ENCODE measurements at places on chromosomes 7 and 10.

GRCh38 chr10:122348935-122349361 lies 25.6 kb upstream of the PLEKHA1 start:
- no peak for DNase-seq

DNA sequence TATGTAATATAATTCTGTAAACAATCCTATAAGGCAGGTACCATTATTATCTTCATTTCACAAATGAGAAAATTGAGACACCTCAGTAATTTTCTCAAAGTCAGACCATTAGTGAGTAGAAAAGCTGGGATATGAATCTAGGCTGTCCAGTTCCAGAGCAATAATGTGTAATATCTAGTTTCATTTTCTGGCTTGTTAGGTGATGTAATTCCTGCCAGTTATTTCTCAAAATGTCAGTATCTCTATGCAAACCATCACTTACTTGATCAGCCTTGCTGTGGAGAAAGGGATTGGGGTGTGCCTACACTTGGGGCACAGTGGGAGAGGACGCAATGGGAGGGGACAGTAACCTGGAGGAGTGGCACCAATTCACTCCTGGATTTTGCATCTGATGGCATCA lies 157.5 kb downstream of the LYZL1 start:
- DNase-seq = no peak

DNA sequence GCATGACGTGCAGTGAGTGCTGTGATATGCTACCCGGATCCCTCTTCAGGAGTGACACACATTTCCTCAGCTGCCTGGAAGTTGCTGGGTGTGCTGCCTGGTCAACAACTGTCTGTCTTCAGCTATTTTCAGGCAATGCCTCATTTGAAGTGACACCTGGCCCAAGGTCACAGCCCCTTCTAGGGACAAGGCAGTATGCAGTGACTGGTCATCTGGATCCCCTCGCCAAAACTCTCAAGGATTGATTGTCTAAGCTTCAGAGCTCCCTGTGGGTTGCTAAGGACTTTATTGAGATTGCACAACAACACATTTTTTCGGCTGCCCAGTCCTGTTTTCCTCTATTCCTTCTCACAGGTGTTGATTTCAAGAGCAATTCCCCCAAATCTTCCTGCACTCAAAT lies 108.8 kb downstream of the GNAI1 start:
- no peak for DNase-seq

DNA sequence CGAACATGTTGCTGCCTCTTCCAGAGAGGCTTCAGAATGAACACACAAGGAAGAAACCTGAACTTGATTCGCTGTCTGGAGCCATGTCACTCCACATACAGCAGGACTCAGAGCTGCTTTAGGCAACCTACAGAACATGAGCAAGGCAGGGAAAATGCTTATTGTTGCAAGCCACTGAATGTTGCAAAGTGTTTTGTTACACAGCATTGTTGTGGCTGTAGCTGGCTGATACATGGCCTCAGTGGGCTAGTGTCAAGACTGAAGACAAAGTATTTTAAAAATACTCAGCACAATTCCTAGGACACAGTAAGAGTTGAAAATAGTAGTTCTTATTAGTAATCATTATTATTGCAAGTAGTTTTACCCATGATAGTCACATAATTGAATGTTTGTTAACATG lies 3.1 kb upstream of the CHST15 start:
- no peak for DNase-seq

DNA sequence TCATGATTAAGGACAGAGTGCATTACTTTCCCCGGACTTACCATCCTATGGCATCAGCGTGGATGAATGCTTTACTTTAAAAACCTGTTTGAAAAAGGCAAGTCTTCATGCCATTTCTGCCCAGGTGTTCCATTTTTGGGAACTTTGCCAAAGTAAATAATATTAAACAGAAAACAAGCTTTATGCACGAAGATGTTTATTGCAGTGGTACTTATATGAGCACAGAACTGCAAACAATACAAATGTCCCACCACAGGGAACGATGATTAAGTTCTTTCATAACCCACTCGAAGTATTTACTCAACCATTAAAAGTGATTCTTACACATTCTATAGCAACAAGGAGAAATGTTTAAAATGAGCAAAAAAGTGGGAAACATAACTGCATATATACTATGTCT lies 109.7 kb upstream of the GDF10 start:
- DNase-seq = no peak

DNA sequence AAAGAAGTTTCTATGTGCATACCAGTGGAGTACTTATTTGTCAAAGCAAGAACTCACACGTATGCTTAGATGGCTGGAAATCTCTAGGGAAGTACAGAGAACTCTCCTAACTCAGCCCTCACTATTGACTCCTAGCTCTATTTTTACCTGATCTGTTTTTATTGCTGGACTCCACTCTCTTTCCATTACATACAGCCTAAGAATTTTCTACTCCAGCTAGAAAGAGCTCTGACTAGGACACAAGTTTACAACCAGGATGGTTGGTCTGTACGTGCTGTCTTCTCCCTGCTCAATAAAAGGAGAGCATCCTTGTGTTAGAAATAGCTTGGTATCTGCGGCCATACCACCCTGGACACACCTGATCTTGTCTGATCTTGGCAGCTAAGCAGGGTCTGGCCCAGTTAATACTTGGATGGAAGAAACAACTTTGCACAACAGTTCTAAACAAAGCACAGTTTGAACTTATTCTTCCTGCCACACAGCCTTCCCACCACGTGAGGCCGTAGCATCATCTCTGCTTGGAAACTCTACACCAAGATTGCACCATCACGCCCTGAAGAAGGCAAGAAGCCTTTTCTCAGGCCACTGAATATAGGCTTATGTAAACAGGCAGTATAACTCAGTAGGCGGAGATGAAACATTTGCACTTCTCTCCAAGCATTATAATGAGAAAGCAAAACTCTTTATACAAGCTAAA lies 50.7 kb downstream of the KCNMA1 start:
- DNase-seq = no peak

DNA sequence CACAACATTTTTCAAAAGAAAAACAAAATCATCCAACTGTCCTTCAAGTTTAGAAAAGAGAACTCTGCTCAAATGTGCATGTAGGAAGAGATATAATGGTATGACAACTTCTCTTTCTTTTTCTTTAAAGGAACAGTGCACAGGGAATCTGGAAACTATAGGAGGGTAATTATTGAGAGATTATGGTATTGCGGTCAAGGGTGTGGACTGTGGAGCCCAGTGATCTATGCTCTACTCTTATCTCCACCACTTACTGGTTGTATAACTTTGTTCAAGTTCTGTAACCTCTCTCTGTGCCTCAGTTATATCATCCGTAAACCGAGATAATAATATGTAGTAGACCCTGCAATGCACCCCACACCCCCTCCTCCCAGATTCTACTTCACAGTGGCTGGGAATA lies 69.8 kb upstream of the PCGF5 start:
- no peak for DNase-seq

DNA sequence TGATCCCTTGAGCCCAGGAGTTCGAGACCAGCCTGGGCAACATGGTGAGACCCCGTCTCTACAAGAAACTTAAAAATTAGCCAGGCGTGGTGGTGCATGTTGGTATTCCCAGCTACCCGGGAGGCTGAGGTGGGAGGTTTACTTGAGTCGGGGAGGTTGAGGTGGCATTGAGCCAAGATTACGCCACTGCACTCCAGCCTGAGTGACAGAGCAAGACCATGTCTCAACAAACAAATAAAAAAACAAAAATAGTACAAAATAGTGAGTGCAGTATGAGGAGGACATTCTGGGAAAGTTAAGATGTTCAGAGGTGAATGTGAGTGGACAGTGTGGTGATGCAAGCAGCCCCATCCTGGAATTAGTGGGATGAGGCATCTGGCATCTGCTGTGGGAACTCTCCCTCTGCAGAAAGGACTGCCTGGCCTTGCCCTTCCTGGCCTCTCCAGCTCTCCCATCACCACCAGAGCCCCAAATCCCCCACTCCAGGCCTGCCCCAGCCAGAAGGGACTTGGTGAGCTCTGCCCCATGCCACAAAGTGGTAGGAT lies 96.6 kb upstream of the PARD3 start:
- no peak for DNase-seq

- no peak for DNase-seq
These were observed 36.9 kb downstream of the MLLT10 start for GRCh38 chr10:21570761-21571521.

GRCh38 chr7:139850906-139851305 lies 21.8 kb downstream of the TBXAS1 start:
- no peak for DNase-seq
